ENCODE measurements at places on chromosomes 6 and 20. TPM values are rescaled to one million over a fixed set of nuclear protein-coding genes. Genes with fewer than 3 reads are reported as not detected.

The DOK5 gene
- not detected for total RNA-seq

The RIPOR3 gene
- total RNA-seq: 0.08 TPM

The PRL gene
- total RNA-seq: not detected

The RNF114 gene
- total RNA-seq: 58.0 TPM

The MATN4 gene
- total RNA-seq: 0.15 TPM

The MGME1 gene
- 39.4 TPM for total RNA-seq

The IL20RA gene
- 0.03 TPM for total RNA-seq

The TRAPPC3L gene
- total RNA-seq: not detected

The ADA gene
- total RNA-seq: 53.5 TPM

The PTPRK gene
- total RNA-seq: 12.1 TPM

The KCNQ5 gene
- 1.4 TPM for total RNA-seq

The PNPLA1 gene
- total RNA-seq: not detected

The PSORS1C2 gene
- total RNA-seq: not detected

The PSORS1C1 gene
- total RNA-seq: 6.1 TPM

The PRDM13 gene
- total RNA-seq: 0.84 TPM

The CYP39A1 gene
- total RNA-seq: not detected

The SLC17A1 gene
- total RNA-seq: not detected

The BPIFB4 gene
- not detected for total RNA-seq

The EFHC1 gene
- total RNA-seq: 13.3 TPM

The FAM162B gene
- not detected for total RNA-seq

The PDYN gene
- not detected for total RNA-seq

The MC3R gene
- not detected for total RNA-seq

The C20orf204 gene
- 0.33 TPM for total RNA-seq

The TNFRSF21 gene
- total RNA-seq: 19.9 TPM

The C4B gene
- total RNA-seq: 1.1 TPM

The TRIM15 gene
- total RNA-seq: not detected

The PAK5 gene
- not detected for total RNA-seq

The B4GALT5 gene
- total RNA-seq: 59.5 TPM

Measured in A549 treated with GW870086 at 1 μM for 4 hours (cell line).